AG08396 (cell line): ENCODE measurements at places on chromosomes 2 and 18.

DNA sequence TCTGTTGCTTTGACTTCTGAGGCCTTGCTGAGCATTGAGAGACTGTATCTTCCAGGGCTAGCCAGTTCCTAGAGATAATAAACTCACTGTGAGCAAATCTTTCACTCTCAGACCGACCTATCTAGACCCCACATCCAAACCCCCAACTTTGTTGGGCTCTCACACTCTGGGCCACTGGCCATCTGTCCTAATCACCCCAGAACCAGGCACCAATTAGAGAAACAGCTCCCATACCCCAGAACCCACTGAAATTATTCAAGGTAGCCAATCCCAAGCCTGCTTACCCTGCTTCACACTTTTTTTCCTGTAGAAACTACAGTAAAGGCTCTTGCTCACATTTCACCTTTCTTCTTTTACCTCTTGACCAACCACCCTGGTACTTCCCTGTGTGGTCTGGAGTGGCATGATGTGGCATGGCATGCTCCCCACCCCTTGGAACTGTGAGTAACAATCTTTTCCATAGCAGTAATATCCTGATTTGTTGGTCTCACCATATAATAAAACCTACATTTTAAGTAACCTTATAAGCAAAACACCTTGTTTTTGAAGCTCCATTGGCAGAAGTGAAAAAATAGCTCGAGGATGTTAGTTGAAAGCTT is 55.2 kb downstream of the ANKRD12 start:
- DNase-seq: no peak

- DNase-seq: no peak
Observed at GRCh38 chr18:43866696-43867095, 589.4 kb upstream of the SYT4 start.

DNA sequence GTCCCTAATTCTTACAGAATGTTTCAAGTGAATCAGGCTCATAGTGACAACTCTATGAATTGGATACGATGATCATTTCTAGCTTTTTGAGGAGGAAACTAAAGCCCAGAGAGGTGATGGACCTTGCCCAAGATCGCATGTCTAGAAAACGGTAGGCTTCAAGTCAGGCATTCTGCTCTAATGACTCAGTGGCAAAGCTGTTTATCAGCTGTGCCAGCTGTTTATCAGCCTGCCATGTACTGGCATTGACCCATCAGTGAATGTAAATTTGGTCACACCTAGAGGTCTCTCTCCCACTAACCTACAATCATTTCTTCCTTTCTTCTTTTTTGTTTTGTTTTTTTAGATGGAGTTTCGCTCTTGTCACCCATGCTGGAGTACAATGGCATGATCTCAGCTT is 6.1 kb upstream of the DAW1 start:
- no peak for DNase-seq

DNA sequence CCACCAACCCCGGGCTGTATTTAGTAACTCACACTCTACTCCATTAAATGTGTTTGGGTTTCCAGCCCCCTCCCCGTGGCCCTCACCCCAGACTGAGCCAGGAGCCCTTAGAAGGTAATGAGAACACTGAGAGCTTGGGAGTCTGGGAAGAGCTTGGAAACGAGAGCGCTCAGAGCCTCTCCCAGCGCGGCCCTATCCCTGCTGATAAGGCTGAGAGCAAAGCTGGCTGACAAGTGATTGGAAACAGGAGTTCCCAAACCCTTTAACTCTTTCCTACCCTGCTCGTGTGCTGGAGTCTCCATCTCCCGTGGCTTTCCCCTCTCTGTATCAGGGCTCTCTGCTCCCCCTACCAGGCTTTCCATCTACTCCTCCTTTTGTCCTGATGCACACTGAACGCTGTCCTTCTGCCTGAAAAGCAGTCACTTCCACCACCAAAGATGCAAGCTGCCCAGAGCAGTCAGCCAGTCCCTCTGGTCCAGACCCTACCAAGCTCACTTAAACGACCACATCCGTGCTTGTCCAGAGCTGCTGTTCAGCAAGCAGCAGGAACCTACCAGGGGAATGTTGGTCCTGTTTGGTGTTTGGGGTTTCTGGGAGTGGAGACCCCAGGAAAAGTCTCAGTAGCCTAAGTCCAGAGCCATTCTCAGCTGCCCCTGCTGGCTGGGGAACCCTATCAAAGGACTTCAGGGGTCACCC is 100.0 kb upstream of the PKDCC start:
- no peak for DNase-seq

DNA sequence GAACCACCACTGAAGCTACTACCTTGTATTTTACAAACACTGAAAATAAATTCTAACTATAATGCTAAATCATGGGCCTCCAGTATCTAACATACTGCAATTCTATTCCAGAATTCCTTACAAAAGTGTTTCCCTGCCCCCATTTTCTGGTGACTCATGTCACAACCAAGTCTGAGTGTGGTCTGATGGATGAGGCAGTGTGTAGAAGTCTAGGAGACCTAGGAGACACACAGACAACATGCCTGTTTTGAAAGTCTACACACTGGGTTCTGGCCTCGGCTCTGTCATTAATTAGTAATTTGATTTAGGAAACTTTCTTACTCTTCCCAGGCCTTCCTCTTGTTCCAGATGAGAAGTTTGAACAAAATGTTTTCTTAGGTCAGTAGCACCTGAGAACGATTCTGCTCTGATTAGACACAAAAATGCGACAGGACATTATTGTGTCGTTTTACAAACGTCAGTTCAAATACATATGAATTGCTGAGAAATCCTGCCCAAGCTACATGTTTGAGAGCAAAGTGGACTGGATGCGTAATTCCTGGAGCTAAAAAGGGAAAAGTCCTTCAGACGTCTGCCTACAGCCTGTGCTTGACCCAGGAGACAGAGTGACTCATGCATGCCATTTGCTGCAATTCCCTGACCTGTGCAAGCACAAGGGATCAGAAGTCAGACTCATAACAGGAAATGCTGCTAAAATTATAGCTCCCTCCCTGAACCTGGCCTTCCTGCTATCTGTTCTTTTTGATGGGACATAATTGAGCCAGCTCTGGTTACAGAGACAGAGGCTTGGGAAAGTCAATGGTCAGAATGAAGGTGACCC is 494.4 kb downstream of the SOX11 start:
- DNase-seq: no peak

DNA sequence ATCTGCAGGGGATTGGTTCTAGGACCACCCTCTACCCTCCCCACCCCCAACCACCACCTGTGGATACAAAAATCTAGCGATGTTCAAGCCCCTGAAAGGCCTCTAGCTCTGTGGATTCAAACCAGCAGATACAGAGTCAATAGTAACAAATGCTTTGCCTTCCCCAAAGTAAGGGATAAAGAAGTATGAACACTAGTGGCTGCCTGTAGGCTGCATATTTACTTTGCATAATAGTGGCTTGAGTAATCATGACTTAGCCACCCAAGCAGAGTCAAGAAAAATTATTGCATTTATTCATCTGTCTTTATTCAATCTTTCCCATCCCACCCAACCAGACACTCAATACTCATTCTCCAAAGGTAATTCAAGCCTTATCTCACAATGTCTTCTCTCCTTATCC is 43.8 kb downstream of the SOCS6 start:
- peak; percentile 23 for DNase-seq

DNA sequence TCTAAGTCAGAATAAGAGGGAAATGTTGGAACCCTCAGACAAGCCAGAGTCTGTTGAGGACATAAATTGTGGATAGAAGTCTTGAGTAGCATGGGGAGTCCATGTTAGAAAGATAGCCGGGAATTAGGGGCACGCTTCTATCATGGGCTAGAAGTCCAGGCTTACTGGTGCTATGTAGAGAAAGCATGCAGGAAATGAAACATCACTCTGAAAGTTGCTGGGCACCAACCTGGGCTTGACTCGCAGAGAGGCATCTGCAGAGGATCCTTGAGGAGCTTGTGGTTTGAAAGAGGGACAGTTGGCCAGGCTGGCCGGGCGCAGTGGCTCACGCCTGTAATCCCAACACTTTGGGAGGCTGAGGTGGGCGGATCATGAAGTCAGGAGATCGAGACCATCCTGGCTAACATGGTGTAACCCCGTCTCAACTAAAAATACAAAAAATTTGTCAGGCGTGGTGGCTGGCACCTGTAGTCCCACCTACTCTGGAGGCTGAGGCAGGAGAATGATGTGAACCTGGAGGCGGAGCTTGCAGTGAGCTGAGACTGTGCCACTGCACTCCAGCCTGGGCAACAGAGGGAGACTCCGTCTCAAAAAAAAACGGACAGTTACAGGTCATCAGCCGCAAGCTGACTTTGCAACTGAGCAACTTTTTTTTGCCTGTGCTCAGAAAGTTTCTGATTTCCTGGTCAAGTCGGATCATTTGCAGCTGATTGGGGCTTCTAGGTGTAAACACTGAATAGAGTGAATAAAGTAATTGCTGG is 24.9 kb downstream of the CERS6 start:
- no peak for DNase-seq

DNA sequence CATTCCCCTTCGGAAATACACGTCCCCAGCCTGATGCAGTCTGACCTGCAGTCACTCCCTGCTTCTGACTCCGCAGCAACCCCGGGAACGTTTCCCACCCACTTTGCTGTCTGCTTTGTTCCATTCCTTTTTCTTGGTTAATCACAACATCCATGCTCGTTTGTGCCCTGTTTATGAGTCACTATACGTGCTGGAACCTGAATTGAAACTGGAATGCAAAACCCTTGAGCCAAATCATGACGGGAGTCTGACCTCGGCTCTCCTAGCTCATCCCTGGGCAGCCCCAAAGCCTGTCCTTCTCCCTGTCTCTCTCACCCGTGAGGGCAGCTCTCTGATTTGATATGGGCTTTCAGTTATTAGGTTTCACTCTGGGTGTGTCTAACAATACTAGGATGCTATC is 57.1 kb upstream of the RNF152 start:
- DNase-seq: no peak

GRCh38 chr2:182682210-182682609 is 33.8 kb upstream of the DNAJC10 start:
- DNase-seq: no peak

GRCh38 chr2:169839954-169840746 is 12.9 kb downstream of the UBR3 start:
- DNase-seq: no peak

- DNase-seq: no peak
Observed at GRCh38 chr2:101500860-101501259, 25.9 kb upstream of the RFX8 start.

DNA sequence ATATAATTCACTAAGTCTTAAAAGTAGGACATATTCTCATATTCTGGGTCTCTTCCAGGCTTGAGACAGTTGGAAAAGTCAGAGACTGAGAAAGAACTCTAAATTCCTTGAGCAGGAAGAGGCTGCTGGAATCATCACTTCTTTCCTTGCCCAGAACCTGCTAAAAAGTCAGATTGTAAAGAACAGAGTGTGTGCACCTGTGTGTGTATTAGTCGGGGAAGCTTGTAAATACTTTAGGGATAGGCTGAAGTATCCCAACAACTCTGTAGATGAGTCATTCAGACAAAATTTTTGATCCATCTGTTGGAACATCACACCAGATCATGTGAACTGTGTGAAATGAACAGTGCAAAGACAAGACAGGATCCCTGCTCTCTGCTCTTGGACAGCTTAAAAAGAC is 16.1 kb downstream of the GAREM1 start:
- DNase-seq: no peak
